ENCODE measurements at places on chromosomes 7 and 10.
A peak's percentile ranks its signal among the peaks of the same experiment; 100 is the strongest.

DNA sequence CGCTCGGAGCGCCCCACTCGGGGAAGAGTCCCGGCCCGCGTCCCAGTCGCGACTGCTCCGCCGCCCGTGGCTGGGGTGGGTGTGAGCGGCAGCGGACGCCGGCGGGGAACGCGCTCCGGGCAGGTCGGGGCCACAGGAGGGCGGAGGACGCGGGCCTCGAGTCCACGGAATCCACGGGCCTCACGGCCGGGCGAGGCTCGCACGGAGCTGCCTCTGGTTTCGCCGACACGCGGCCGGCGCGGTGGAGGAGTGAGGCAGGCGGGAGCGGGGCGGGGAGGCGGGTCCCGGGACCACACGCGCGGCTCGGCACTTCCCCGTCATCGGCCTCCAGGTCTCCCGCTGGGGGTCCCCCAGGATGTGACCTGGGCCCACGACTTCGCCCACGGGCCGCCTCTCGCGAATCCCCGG is 533 bp upstream of the NKX6-2 start:
- no peak for DNase-seq

- DNase-seq: no peak
Measured at GRCh38 chr7:121638286-121638685, 234.7 kb upstream of the PTPRZ1 start.

- no peak for DNase-seq
Measured at GRCh38 chr7:93044147-93044810, 73.5 kb downstream of the SAMD9 start.

GRCh38 chr7:568031-568951 is 48.6 kb upstream of the PDGFA start:
- DNase-seq: no peak

DNA sequence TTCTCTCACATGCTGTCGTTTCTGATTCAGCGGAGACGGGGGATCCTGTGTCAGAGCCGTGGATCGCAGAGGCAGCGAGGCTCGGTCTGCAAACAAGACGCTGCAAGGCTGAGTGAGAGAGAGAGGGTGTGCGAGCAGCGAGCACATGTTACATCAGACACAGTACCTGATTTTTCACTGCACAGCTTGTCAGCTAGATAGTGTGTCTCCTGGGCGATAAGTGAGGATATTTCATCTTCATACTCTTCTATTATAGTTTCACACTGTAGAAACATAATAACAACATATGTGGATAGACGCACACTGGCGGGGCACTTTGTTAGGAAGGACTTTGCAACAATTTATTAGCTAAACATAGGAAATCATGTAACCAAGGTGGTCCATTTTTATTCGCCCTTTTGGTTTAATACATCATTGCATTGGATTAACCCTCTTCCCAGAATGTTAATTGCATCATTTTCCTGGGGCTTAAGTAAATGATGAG is 39.5 kb downstream of the CNPY1 start:
- DNase-seq: no peak

DNA sequence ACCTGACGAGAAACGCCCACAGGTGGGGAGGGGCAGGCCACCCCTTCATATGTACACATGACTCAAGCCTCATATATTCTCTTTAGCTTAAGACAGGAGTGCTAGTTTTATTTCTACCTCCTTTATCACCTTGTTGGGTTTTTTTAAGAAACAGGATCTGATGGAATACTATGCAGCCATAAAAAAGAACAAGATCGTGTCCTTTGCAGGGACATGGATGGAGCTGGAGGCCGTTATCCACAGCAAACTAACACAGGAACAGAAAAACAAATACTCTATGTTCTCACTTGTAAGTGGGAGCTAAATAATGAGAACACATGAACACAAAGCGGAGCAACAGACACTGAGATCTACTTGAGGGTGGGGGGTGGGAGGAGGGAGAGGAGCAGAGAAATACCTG is 11.2 kb upstream of the HUS1 start:
- no peak for DNase-seq

DNA sequence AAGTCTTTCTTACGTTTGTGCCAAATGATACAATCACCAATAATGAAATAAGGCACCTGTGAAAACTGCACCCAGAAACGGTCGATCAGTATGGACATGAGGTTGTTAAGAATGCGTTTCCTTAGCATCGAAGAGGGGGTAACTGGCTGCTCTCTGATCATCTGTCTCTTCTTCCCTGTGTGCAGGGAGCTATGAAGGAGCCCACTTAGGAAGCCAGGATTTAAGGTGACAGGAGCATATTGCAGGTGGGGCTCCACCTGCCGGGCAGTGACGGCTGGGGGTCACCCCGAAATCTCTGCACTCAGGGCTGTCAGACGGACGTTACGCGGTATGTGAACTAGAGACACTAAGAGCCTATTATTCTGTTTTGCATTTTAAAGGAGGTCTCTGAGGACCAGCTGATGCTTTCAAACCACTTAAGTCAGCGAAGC is 64.5 kb downstream of the CARD11 start:
- DNase-seq: peak; percentile 39

- DNase-seq: no peak
Measured at GRCh38 chr7:127886248-127886647, 145.0 kb downstream of the LRRC4 start.

- no peak for DNase-seq
Measured at GRCh38 chr7:713488-714230, 12.8 kb upstream of the DNAAF5 start.

- DNase-seq: no peak
Measured at GRCh38 chr7:129840757-129841156, 112.0 kb downstream of the UBE2H start.

- DNase-seq: peak; percentile 31
Measured at GRCh38 chr10:92590623-92591549, 2.0 kb upstream of the KIF11 start.

DNA sequence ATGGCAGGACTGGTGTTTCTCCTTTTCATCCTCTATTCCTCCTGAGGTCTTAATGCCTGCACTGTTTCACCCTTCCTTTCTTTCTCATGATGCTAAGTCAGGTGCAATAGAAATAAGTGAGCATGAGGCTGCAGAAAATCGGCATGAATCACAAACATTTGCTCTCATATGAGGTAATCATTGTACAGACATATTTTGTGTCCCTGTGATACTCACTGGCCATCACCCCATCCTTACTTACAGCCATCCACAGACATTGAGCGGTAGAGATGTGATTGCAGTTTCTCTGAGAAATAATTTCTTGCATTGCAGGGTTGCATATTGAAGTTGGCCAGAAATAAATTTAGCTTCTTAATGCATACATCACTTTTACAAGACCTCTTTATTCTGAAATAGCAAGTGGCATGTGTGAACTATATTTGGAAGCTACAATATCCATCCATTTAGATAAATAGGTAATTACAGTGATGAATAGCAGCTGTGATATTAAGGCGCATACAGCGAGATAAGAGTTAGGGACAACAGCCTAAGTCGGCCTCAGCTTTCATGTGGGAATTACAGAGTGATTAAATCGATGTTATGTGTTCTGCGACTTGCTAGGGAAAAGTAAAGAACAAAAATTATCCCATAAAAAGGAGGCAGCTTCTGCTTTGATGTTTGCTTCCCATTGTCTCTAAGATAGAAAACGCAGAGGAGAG is 612.6 kb downstream of the SORCS3 start:
- no peak for DNase-seq

- DNase-seq: no peak
Measured at GRCh38 chr10:132817701-132818211, 31.8 kb upstream of the NKX6-2 start.

DNA sequence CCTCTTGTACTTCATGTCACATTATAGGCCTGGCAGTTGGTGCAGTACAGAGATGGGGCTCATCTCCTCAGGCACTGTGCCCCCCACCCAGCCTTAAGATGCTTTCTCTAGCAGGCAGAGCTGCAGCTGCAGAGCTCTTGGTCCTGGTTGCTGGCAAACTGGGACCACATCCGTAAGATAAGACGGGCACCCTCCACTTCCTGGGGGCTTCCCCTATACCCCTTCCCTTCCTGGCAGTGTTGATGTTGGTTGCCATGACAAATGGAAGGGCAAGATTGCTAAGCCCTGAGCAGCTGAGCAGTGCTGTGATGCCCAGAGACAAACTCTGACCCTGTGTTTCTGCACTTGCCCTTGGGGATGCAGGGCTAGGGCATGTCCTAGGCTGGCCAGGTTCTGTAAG is 103.4 kb upstream of the ANLN start:
- DNase-seq: peak; percentile 71

- DNase-seq: no peak
Measured at GRCh38 chr10:123858077-123858681, 33.4 kb downstream of the CPXM2 start.

GRCh38 chr10:130027716-130028464 is 63.8 kb upstream of the EBF3 start:
- DNase-seq: no peak

- no peak for DNase-seq
Measured at GRCh38 chr10:132810141-132810806, 24.3 kb upstream of the NKX6-2 start.

- DNase-seq: no peak
Measured at GRCh38 chr7:44287488-44288380, 37.7 kb downstream of the CAMK2B start.

- no peak for DNase-seq
Measured at GRCh38 chr7:143811-144453, 48.4 kb upstream of the FAM20C start.

- DNase-seq: no peak
Measured at GRCh38 chr7:99116144-99116543, 27.8 kb downstream of the SMURF1 start.

- no peak for DNase-seq
Measured at GRCh38 chr7:120550494-120551048, 277.6 kb downstream of the KCND2 start.
